ENCODE measurements at places on chromosomes 1 and 21.

DNA sequence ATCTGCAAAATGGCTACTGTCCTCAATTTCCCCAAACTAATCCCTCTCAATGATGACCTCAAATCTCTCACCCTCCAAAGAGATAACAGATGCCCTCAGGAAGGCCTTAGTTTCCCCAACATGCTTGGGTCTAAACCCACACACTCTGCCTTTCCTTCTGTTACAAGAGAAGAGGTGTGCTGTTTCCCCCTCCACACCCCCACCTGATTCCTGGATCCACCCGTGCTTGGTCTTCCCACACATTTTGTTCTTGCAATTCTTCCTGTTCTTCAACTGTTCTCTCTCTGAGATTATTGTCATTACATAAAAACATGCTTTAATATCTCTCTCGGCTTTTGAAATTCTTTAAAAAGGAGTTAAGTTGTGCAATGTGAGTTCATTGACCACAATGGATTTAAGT is 5.7 kb upstream of the CBR3 start:
- no peak for DNase-seq

DNA sequence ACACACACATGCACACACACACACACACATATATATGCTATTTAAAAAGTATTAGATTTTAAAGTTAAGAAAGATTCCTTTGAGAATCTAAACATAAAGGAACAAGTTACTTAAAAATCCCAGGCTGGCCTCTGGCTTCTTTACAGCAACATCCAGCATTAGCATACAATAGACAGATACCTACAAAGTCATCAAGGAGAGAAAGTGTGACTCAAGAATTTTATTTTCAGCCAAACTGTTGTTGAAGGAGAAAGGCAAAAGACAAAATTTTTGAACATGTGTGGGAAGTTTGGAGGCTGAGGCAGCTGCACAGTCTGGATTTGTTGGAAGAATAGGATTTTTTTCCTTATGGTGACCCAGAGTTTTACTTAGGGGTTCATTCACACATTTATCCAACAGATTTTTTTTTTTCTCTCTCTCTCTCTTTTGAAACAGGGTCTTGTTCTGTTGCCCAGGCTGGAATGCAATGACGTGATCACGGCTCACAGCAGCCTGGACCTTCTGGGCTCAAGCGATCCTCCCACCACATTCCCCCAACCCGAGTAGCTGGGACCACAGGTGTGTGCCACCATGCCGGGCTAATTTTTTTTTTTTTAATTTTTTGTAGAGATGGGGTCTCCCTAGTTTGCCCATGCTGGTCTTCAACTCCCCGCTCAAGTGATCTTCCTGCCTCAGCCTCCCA is 24.0 kb upstream of the SPOCD1 start:
- no peak for DNase-seq

GRCh38 chr1:229839800-229840199 is 213.8 kb downstream of the URB2 start:
- no peak for DNase-seq

- peak; percentile 47 for DNase-seq
Observed at GRCh38 chr1:183652547-183653461, at the start of gene APOBEC4. Gene APOBEC4 (minus strand): TSS chr1:183653316. CDS start chr1:183648781, 4,535 bp downstream.

- no peak for DNase-seq
Observed at GRCh38 chr1:160208557-160209320, 3.6 kb downstream of the PEA15 start.

DNA sequence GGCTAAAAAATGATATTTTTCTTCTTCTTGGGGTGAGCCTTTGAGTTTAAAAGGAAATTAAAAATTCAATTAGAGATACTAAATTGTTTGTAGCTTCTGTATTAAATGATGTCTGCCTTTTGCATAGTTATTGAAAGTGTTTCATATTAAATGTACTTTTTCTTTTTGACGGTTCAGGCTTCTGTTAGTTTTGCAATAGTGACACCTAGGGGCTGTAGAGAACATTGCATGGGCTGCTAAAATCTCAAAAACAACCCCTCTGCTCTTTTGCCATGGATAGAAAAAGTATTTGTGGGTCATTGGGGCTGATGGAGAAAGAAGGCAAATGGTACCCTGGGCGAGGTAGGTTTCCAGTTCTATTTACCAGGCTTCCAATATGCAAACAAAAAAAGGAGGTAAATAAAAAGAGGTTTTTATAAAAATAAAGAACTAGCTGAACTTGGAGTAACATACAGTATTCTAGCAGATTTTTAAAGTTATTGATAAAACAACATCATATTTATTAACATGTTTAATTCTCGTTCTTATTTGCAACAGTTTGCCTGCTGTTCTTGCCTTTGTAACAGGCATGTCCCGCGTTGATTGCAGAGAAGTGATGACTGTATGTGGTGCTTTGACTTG is 115.4 kb upstream of the HOOK1 start:
- peak; percentile 31 for DNase-seq

GRCh38 chr1:83791821-83792437 is 207.0 kb downstream of the TTLL7 start:
- DNase-seq: no peak

DNA sequence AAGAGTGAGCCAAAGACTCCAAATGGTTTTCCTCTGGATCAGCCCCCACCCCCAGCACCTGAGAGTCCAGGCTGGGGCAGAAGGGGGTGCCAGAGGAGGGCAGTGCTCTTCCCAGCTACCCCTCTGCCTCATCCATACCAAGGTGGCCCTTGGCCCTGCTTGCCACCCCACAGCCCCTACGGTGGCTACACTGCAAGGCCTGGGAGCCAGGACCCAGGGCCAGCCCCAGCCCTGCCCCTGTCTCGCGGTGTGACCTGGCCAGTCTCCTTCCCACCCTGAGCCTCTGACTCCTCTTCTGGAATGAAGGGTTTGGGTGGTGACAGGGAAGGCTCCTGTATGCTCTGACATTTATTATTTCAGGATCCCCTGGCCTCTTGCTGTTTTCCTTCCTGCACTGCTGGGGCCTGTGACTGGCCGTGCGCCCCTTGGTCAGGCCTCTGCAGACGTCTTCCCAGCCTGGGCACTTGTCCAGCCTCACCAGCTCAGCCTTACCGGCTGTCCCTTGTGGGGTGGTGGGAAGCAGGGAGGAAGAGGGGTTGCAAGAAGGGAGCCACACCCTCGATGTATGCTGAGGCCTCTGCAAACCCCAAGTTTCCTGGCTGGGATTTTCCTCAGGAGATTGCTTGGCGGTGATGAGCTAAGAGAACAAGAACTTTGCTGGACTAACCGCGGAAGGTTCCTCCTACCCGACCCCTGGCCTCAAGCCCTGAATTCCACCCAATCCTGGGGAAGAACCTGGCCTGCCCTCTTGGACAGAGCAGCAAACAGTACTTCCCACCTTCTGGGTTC is 13.5 kb downstream of the ASAP3 start:
- no peak for DNase-seq

- DNase-seq: no peak
Observed at GRCh38 chr1:233605205-233605604, 8.7 kb upstream of the KCNK1 start.

DNA sequence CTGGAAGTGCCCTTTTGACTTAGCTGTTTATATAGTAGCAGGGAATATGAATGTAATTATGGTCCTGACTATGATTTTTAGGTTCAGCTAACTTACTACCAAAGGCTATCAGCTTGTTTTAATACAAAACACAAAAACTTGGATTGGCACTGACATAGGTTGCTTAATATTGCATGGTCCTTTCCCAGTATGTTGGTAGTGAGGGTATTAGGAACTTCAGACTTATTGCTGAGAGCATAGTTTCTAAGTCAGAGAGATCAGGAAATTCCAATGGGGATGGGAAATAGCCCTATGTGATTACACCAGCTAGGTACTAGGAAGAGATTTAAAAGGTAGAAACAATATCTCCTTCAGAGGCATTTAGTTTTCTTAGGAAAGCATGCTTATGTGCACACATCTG is 7.7 kb downstream of the ARID1A start:
- no peak for DNase-seq

DNA sequence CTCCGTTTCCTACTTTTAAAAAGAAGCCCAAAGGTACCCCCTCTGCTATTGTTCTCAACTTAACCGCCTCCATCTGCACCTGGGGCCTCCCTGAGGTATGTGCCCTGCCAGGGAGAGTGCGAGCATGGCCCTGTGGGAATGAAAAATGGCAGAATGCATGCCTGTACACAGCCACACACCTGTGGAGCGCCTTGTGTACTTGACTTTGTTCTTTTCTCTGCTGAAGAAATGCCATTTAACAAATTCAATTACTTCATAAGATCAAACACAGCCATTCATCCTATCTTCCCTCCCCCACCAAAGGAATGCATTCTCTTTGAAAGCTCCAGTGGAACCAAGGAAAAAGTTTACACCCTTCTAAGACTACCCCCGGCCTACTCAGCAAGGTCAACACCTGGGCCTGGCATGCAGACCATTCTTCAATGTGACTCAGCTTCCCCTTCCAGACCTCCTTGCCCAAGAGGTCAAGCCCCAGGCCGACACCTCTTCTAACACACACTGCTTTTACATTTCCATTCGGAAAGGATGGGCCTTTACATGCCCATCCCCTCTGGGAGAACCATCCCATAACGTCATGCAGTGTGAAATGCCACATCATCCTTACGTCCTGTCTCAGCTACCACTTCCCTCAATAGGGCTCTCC is 123.7 kb downstream of the SMYD2 start:
- no peak for DNase-seq

- DNase-seq: no peak
Observed at GRCh38 chr1:37647281-37647680, 12.6 kb upstream of the RSPO1 start.

DNA sequence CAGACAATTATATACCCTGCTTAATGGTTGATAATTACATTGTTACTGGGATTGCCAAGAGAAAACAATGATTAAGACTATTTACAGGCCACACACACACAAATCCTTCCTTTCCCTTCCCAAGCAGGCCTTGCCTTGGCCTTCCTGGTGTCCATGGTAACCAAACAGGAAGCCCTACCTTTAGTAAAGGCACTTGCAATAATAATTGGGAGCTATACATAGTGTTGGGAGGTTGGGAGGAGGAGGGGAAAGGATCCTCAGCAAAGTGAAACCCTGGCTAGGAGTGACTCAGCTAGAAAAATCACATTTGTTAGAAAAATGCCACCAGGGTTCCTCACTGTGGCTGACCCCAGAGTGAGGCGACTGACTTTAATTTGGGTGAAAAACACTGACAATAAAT is 122.3 kb upstream of the ADAR start:
- no peak for DNase-seq

- DNase-seq: no peak
Observed at GRCh38 chr1:229266274-229266673, 4.6 kb upstream of the RAB4A start.

DNA sequence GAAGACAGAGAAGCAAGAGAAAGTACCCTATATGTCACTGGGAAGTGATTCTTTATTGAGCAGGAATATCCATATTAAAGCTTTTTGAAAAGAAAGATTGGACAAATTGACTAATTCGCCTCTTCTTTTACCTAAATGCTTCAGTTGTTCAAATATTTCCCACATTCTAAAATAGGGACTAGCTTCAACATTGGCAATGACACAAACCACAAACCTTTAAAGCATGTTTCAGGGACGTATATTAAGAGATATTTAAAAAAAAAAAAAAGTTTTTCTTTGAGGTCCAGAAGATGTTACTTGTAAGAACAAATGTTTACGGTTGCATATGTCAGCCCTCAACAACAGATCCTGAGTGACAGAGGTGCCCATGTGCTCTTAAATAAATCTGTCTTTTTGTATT is 235.0 kb upstream of the NFIA start:
- DNase-seq: no peak

- no peak for DNase-seq
Observed at GRCh38 chr1:72932025-72932424, 649.7 kb upstream of the NEGR1 start.

GRCh38 chr21:16389643-16390042 is 659.9 kb downstream of the USP25 start:
- DNase-seq: no peak

- DNase-seq: no peak
Observed at GRCh38 chr1:14954210-14954609, 199.3 kb upstream of the TMEM51 start.

DNA sequence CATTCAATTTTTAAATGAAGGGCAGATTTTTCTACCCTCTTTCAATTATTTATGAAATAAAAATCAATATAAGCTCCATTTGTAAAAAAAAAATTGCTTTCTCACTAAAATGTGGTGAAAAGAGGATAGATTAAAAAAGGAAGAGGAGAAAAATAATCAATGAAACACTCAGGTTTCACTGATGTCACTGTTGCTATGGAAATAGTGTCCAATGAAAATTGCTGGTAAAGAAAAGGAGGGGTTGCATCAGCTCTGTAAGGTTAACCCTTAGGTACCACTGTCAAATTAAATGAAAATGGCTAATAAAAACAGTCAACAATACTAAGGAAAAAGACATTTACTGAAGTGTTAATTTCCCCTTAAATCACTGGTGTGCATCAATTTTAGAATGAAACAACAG is 91.6 kb upstream of the TTC39A start:
- DNase-seq: peak; percentile 43

- no peak for DNase-seq
Observed at GRCh38 chr1:159282118-159282517, 20.0 kb upstream of the FCER1A start.

- no peak for DNase-seq
Observed at GRCh38 chr1:86435327-86435726, 11.4 kb downstream of the CLCA2 start.

GRCh38 chr1:185279571-185279970 is 37.5 kb downstream of the IVNS1ABP start:
- no peak for DNase-seq

DNA sequence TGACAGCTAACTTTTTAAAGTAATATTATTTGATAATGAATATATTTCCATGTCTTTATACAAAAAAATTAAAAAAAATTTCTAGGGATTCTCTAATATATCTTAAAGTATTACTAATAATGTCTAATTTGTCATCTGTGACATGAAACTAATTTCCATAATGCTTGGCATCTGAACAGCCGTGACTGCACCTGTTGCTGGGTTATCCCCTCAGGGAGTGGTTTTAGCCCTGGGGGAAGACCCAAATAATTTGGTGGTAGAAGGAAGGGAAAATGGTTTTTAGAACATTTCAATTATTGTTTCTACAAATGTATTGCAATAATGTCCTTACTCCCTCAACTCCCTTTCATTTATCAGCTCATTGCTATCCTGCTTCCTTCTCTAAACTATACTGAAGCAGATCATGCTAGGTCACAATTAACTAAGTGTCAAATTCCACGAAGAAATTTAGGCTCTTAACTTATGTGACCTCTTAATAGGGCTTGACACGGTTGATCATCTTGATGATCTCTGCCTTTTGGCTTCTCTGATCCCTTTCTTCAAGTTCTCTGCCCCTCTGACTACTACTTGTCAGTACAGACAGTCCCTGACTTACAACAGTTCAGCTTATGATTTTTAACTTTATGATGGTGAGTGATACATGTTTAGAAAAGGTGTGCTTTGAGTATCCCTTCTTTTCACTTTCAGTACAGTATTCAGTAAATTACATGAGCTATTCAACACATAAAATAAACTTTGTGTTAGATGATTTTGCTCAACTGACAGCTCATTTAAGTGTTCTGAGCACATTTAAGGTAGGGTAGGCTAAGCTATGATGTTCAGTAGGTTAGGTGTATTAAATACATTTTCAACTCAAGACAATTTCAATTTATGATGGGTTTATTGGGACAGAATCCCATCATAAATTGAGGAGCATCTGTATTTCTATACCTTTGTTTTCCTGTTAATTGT is 26.4 kb upstream of the DPH5 start:
- no peak for DNase-seq

Measured in NCI-H446 (cell line).